ENCODE measurements at places on chromosomes 13 and 19. TPM values are rescaled to one million over a fixed set of nuclear protein-coding genes. Genes with fewer than 3 reads are reported as not detected.

GRCh38 chr13:34430294-34430693, 511.8 kb upstream of the NBEA start:
- DNase-seq: no peak

DNA sequence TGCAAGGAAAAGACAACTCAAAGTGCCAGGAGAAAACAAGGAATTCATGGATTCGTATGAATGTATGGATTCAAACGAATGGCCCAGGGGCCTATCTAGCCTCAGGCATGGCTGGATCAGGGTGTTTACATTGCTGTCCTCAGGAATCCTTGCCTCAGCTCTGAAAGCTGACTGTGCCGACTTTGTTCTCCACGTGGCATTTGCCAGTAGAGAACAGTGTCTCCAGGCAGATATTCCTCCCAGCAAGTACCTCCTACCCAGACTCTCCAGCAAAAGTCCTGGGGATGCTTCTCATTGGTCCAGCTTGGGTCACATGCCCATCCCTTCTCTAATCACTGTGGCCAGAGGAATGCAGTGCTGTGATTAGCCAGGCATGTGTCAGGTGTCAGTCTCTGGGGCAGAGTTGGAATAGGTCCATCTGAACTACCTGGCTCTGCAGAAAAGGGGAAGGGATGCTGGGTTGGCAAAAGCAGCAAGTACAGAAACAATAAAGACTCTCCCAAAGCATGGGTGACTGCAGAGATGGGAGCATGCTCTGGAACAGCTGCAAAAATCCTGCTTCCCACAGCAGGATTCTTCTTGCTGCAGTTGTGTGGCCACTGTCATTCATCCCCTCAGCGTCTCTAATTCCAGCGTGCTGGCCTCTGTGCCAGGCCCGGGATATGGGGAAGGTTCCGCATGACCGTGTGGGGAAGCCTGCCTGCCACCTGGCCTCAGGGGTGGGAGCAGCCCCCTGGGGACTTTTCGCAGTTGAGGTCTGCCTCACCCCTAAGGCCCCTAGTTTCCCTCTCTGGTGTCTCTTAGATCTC, 30.0 kb downstream of the CCNE1 start:
- peak; percentile 30 for DNase-seq

GRCh38 chr19:9161427-9161826, 17.4 kb upstream of the OR7D2 start:
- no peak for DNase-seq

DNA sequence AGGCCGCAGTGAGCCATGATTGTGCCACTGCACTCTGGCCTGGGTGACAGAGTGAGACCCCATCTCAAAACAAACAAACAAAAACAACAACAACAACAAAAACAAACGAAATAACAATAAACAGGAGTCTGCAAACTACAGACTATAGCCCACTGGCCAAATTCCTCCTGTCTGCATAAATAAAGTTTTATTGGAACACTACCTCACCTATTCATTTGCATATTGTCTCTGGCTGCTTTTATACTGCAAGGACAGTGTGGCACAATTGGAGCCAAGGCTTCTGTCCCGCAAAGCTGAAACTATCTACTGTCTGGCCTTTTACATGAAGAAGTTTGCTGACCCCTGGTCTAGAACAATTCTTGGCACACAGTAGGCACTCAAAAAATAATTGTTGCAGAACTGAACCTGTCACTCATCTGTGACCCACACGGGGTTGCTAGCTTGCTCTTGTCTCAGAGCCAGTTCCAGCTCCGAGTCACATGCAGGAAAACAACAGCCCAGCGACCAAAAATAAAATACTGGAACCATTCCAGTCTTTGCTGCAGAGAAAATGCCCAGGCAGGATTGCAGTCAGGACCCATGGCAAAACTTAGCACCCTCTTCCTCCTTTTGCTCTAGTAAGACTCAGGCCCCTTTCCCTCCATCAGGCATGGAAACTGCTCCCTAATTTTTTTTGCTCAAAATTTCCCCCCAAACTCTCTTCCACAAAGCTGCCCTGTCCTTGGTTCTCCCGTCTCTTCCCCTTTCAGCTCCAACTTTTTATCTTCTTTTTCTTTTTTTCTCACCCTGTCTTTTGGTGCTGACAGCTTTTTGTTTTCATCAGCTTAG, 4.8 kb upstream of the MYH14 start:
- no peak for DNase-seq

- no peak for DNase-seq
These were observed 373.8 kb downstream of the DACH1 start for GRCh38 chr13:71493189-71493588.

DNA sequence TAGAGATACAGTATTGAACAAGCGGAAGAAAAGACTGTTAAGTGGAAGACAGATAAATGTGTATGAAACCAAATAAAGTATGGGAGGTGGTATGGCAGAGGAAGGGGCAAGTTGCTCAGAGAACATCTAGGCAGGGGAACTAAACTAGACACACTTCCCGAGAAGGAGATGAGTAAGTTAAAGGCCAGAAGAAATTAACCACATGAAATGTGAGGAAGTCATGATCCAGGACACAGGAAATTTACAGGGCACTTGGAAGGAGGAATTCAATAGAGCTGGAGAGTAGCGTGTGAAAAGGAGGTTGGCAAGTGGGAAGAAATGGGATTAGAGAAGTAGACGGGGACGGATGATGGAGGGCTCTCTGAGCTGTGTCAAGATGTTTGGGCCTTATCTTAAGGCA, 208.8 kb downstream of the COG6 start:
- DNase-seq: no peak

DNA sequence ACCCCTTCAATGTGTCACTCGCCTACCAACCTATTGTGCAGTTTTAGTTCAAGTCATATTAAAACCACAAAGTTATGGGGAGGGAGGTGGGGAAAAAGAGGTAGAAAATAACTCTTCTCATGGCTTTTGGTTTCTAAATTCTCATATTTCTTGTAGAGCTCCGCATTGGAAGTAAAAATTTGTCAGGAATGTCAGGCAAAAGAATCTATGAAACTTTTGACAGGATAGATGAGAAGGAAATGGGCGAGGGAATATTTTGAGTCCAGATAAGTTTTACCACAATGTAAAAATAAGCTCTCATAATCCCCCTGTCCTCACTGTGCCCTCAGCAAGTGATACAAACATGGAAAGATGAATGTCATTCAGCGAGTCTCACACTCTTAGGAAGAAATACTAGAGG, 270.4 kb downstream of the DLEU7 start:
- DNase-seq: no peak

GRCh38 chr13:46751811-46752635, 44.9 kb downstream of the ESD start:
- peak; percentile 75 for DNase-seq

DNA sequence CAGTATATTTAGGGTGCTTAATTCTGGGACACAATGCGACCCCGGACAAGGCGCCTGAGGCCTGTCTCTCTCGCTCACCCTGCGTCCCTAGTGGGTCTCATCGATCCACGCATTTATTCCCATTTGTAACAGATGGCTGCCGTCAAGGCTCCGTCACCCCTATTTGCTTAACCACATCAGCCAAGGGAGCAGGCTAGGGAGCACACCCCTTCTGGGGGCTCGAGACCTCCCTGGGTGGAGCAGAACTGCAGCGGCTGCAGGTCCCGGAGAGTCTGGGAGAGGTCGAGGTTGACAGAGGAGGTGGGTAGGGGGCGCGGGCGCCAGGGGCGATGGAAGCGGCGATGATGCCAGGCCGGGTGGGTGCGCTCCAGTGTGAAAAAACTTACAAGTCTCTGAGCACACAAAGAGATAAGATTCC, 507 bp downstream of the ALG5 start:
- peak; percentile 35 for DNase-seq

GRCh38 chr13:107373551-107373950, 805.6 kb upstream of the ARGLU1 start:
- DNase-seq: no peak

DNA sequence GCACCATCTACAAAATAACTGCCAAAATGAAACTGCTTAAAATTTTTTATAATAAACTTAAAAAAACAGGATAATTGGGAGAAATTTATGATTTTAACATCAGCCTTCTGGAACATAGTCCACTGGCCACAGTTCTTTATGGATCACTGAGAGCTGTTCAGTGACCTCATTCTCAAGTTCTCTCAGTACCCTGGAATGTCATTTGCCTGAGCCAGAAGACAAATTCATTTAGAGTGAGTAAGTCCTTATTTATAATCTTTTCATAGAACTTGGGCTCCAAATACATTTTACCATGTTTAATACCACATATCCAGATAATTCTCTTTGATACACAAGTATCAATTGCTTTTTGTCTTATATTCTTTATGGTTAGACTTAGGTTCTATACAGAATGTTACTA, 87.6 kb downstream of the CAB39L start:
- no peak for DNase-seq

GRCh38 chr19:20278342-20278741, 111.3 kb downstream of the ZNF486 start:
- no peak for DNase-seq

DNA sequence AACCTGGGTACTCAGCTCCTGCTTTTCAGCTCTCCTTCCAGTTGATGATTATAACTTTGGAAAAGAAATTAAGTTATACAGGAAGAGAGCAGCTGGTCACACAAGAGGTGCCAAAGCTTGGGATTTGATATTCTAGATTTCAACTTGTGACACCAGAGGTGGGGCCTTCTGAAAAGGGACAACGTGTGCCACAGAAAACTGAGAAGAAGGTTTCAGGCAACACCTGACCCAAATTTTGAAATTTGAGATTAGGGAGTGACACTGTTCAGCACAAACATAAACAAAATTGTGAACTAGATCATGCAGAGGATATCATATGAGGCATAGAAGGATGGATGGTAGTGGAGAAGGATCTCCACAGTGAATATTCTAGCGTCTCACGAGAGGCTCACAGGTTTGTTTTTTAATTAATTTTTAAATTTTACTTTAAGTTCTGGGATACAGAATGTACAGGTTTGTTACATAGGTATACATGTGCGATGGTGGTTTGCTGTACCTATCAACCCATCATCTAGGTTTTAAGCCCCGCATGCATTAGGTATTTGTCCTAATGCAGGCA, 379.7 kb downstream of the ENOX1 start:
- no peak for DNase-seq

DNA sequence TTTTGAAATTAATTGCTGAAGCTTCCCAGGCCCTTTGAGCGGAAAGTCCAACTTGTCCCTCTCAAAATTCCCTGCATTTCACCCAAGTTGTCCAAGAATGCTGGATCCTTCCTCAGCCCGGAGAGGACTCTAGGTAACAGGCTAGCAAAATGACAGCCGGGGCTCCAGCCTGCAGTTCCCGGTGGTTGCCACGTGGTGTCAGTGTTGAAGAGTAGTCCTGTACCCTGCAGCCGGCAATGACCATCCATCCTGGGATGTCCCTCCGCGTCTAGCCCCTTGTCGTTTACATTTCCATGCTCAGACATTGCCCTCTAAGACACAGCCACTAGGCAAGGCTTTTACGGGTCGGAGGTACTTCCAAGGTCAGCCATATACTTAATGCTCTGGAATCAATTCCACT, 31.4 kb upstream of the MTIF3 start:
- DNase-seq: peak; percentile 68

- no peak for DNase-seq
These were observed 16.7 kb downstream of the MYBPC2 start for GRCh38 chr19:50449236-50449899.

DNA sequence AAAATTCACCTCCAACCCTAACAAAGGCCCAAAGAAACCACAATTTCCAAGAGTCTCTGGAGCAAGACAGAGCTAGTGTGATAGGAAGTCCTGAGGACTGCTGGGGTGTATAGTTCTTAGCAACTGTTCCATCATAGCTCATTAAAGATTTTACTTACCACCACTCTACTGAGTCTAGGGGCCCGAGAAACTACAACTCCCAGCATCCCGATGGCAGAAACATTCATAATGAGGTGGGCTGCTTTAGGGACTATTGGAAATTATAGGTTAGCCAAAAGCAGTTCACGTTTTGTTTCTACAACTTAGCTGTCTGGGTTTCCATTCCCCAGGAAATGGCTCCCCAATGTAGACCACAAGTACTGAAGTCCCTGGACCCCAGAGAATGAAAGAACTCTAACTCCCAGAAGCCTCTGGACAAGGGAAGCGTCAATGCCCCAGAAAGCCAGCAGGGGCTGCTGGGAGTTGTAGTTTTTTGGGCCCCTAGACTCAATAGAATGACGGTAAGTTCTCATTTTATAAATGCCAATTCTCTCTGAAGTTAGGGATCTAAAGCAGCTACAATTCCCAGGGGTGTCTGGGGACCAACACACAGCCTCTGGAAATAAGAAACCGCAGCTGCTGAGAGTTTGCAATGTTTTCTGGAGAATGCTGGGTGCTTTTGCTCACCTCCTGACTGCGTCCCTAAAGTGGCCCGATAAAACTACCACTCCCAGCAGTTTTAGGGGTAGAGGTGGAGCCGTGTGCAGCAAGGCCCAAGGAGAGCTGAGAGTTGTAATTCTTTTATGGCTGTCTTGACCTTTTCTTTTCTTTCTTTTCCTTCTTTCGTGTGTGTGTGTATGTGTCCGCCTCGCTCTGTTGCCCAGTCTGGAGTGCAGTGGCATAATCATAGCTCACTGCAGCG, 11.1 kb downstream of the FTL start:
- DNase-seq: peak; percentile 68

DNA sequence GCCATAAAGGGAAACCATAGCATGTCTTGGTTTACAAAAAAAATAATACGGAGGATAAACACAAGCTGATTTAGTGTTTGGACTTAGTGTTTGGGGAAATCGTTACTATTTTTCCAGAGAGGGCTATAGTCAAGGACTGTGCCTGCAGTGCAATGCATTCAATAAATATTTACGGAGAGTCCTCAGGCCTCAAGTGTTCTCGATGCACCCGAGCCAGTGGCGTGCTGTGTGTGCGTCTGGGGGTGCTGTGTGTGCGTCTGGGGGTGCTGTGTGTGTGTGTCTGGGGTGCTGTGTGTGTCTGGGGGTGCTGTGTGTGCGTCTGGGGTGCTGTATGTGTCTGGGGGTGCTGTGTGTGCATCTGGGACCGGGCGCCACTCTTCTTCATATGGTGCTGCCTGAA, 71.7 kb upstream of the GTF3A start:
- DNase-seq: no peak

GRCh38 chr19:50313812-50314536, 15.2 kb downstream of the KCNC3 start:
- DNase-seq: no peak

GRCh38 chr19:1616396-1616795, 11.1 kb upstream of the UQCR11 start:
- no peak for DNase-seq

GRCh38 chr19:3188627-3189596, 3.2 kb downstream of the NCLN start:
- DNase-seq: no peak

Gene UTP14C
- 6.1 TPM for total RNA-seq

Gene ZNF20
- 3.2 TPM for total RNA-seq

Gene ZNF254
- total RNA-seq: 8.8 TPM

Gene TNNT1
- total RNA-seq: 0.50 TPM

Gene DLL3
- 0.72 TPM for total RNA-seq

Gene HSPBP1
- 45.2 TPM for total RNA-seq

Gene CDX2
- not detected for total RNA-seq

Gene DZIP1
- total RNA-seq: 0.33 TPM

Gene THSD1
- total RNA-seq: 0.14 TPM

Gene GNG7
- total RNA-seq: 1.2 TPM

Gene TEX101
- not detected for total RNA-seq

Gene SMIM44
- total RNA-seq: not detected

Gene POU2F2
- 62.8 TPM for total RNA-seq

Gene ZNF547
- 1.7 TPM for total RNA-seq

Gene ZFR2
- total RNA-seq: 0.51 TPM

Gene NLRP11
- 0.05 TPM for total RNA-seq

Gene MOB3A
- 148 TPM for total RNA-seq

Gene ASF1B
- 70.4 TPM for total RNA-seq

All from activated CD4-positive, alpha-beta T cell treated with anti-CD3 and anti-CD28 coated beads for 36 hours (primary cell).